ENCODE measurements at places on chromosomes 12 and 14.

GRCh38 chr14:36556811-36557433 is 25.5 kb downstream of the NKX2-8 start:
- DNase-seq, result no peak

GRCh38 chr12:65944637-65945036 is 120.4 kb downstream of the HMGA2 start:
- no peak for DNase-seq

GRCh38 chr14:21072031-21072473 is 1.9 kb downstream of the ARHGEF40 start:
- no peak for DNase-seq

GRCh38 chr12:112294793-112295192 is 87.4 kb downstream of the HECTD4 start:
- no peak for DNase-seq

- no peak for DNase-seq
Measured at GRCh38 chr14:52014601-52015267, 25.4 kb downstream of the RTRAF start.

- DNase-seq, result no peak
Measured at GRCh38 chr12:54956818-54957641, 27.5 kb downstream of the TESPA1 start.

DNA sequence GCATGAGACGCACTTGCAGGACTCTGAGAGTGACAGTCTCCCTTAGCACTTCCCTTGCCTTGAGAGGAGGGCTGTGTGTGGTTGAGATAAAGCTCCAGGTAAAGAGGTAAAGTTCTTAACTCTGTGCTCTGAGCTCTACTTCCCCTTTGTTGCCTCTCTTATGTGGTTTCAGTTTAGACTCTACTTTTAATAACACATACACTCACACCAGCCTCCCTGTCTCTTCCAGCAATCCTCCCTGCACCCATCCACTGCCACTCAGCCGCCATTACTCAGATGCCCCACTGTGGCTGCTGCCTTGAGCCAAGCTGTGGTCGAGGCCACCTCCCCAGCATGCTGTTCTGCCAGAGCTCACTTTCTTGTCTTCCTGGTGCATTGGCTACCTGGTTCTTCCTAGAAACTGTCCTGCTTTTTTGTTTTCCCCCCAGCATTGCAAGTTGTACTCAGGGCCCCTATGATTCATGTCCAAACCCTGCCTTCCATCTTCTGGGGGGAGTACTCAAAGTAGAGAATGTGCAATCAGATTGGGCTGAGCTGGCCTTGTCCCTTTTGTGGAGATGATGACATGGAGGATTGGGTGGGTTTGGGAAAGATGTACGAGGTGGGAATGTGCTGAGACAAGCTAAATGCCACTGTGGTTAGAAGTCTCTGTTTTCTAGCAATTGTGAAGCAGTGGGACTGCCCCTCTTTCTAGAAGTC is 115.5 kb upstream of the PARP11 start:
- no peak for DNase-seq

- no peak for DNase-seq
Measured at GRCh38 chr12:121649819-121650353, 19.6 kb downstream of the MORN3 start.

DNA sequence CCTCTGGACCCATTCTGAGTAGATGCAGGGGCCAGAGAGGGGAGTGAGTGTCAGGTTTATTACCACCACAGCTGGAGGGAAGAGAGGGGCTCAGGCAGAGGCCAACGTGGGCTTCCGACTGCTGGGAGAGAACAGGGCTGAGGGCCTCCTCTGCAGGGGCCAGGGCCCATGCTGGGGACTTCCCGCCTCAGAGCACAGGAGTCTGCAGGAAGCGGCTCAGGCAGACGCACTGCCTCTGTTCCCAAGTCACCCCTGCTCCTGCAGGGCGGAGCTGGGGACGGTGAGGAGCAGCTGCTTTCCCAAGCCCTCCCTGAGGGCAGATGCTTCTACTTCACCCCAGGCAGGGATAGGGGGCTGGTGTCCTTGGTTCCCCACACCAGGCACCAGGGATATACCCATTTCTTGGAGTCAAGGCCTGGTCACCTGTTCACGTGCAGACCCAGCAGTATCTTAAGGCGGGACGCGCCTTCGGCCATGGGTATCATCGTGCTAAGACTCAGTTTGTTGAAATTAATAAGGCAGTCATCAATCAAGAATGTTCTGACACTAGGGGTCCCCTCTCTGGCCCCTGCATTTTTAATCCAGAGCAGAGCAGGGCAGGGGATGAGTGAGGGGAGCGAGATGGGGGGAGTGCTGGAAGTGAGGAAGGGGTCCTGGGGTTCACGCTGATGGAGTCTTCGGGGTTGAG is 100.0 kb downstream of the PIWIL1 start:
- DNase-seq, result no peak

DNA sequence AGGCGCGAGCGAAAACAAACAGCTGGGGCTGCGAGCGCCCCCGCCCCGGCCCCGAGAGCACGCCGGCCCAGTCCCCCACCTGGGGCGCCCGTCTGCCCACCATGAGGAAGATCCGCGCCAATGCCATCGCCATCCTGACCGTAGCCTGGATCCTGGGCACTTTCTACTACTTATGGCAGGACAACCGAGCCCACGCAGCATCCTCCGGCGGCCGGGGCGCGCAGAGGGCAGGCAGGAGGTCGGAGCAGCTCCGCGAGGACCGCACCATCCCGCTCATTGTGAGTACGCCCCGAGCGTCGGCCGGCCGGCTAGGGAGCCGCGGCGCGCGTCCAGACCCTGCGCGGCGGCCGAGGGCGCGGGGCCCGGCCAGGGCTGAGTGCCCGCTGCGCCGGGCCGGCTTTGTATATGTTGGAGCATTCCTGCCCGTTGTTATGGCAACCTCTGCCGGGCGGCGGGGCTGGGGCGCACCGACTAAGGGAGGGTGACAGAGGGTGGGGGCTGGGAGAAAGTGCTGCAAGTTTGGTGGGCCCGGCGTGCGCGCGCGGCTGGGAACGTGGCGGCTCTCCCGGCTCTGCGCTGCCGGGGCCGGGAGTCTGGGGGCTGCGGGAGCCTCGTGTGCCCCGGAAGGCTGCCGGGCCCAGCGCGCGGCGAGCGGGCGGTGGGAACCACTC is 367 bp downstream of the GALNT16 start:
- DNase-seq, result no peak

- DNase-seq, result no peak
Measured at GRCh38 chr12:25914551-25914950, 43.9 kb upstream of the RASSF8 start.

- no peak for DNase-seq
Measured at GRCh38 chr12:3055026-3055703, 22.0 kb upstream of the TSPAN9 start.

- no peak for DNase-seq
Measured at GRCh38 chr14:69999261-69999674, 120.1 kb downstream of the SMOC1 start.

- DNase-seq, result no peak
Measured at GRCh38 chr14:76936483-76936882, 92.0 kb downstream of the IRF2BPL start.

GRCh38 chr12:89962648-89963047 is 254.0 kb upstream of the ATP2B1 start:
- no peak for DNase-seq

- no peak for DNase-seq
Measured at GRCh38 chr12:4446335-4446734, 720 bp upstream of the FGF6 start.

- DNase-seq, result no peak
Measured at GRCh38 chr12:53956251-53956887, 1.7 kb downstream of the HOXC12 start.

GRCh38 chr12:95474660-95474958 is 657 bp downstream of the METAP2 start:
- DNase-seq, result no peak

Data from NCI-H187 treated with DMSO at 0.1 percent for 48 hours (cell line).